ENCODE measurements at places on chromosomes 12 and 14.

DNA sequence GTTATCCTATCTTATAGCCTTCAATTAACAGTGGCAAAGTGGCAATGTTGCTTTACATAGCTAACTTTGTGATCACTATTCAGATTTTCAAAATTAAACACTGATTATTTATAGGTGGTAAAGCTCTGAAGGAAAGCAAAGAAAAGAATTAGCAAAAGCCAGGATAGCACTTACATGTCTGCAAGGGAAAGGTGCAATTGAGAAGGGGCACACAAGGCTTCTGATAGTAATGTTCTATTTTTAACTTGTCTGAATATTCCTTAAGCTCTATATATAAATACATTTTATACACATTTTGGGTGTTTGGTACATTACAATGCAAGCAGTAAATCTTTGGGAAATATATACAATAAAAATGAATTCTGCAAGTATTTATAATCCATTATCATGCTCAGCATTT lies 10.9 kb downstream of the NAP1L1 start:
- no peak for DNase-seq

DNA sequence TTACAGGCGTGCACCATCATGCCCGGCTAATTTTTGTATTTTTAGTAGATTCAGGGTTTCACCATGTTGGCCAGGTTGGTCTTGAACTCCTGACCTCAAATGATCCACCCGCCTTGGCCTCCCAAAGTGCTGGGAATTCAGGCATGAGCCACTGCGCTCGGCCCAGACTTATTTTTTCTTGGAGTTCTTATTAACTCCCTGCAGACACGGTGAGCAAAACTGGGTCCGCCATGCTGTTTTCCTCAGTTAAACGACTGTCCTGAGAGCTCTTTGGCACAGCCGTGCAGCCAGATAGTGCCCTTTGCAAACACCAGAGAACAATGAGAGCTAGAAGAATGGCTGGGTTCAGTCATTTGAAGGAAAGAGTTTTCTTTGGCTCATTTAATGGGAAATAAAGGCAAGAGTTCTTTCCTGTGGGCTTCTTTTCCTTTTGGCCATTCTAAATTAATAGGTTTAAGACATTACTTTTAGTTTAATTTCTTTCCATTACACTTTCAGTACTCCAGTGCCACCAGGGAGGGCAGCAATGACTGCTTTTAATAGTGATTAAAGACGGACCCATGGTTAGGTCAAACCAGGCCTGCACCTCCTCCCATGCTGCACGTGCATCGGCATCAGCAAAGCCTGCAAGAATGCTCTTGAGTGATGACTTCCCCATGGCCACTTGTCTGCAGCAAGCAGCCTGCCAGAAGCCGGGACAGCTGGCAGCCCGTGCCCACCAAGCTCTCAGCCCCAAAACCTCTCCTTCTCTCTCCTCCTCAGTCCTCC lies 60.7 kb downstream of the VCPKMT start:
- DNase-seq = no peak

- no peak for DNase-seq
Measured at GRCh38 chr12:61023231-61023630, 1237.0 kb upstream of the USP15 start.

DNA sequence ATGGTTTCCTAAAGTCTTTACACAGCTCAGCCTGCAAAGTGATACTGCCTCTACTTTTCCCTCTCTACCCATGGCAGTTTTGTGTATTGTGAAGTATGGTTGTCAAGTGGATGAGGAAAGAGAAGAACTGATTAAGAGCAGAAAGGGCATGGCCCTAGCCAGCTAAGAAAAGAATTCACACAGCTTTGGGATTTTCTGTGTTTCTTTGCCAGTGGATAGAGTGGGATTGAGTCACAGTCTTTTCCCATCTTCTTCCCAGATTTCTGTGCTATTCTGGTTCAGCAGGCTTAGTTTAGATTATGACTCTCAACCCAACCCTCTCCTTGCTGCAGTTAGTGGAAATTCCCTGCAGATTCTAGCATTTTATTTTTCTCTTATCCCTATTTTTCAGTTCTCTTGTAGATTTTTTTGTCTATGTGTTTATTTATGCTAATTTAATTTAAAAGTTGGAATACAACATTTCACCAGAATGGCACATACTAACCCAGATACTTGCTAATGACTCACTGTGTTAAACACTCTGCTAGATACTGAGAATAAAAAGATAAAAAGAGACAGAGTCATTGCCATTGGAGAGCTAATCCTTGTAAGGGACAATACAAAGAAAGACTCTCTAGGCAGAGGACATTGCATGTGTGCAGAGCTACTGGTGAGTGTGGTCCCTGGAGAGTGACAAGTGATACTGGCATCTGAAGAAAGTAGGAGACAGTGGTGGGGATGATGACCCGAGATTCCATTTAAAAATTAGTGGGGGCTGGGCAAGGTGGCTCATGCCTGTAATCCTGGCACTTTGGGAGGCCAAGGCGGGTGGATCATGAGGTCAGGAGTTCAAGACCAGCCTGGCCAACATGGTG lies 106.3 kb downstream of the ST8SIA1 start:
- DNase-seq = no peak

GRCh38 chr14:62187265-62187664 lies 425.0 kb downstream of the SNAPC1 start:
- no peak for DNase-seq

DNA sequence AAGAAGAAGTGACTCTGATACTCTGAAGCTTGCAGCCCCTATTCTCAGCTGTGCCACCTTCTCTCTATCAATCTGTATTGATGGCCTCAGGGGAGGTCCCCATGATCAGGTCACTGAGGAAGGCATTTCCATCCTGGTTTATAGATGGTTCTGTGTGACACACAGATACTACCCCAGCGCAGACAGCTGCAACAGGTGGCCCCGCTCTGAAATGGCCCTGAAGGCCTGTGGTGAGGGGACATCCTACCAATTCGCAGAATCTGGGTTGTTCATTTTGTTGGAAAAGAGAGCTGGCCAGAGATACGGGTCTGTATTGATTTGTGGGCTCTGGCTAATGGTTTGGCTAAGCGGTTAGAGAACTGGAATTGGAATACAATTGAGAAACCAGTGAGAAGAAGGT lies 21.7 kb downstream of the DLK1 start:
- no peak for DNase-seq

- DNase-seq = no peak
Measured at GRCh38 chr14:42214981-42215491, 608.4 kb downstream of the LRFN5 start.

DNA sequence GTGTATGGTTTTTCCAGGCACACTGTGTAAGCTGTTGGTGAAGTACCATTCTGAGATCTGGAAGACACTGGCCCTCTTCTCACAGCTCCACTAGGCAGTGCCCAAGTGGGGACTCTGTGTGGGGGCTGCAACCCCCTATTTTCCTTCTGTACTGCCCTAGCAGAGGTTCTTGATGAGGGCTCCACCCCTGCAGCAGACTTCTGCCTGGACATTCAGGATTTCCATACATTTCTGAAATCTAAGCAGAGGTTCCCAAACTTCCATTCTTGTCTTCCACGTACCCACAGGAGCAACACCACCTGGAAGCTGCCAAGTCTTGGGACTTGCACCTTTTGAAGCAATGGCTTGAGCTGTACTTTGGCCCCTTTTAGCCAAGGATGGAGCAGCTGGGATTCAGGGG lies 85.2 kb upstream of the PRMT8 start:
- no peak for DNase-seq

DNA sequence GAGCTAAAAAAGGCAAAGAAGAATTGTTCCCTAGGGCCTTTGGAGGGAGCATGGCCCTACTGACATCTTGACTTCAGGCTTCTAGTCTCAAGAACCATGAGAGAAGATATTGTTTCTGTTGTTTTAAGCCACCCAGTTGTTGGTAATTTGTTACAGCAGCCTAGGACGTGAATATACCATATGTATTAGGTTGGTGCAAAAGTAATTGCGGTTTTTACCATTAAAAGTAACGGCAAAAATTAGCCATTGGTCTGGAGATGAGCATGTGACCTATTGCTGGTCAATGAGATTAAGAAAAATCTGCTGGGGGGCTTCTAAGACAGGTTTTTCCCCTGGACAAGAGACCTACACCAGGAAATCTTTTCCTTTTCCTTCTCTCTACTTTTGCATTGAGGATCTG lies 9.8 kb upstream of the HRK start:
- no peak for DNase-seq

DNA sequence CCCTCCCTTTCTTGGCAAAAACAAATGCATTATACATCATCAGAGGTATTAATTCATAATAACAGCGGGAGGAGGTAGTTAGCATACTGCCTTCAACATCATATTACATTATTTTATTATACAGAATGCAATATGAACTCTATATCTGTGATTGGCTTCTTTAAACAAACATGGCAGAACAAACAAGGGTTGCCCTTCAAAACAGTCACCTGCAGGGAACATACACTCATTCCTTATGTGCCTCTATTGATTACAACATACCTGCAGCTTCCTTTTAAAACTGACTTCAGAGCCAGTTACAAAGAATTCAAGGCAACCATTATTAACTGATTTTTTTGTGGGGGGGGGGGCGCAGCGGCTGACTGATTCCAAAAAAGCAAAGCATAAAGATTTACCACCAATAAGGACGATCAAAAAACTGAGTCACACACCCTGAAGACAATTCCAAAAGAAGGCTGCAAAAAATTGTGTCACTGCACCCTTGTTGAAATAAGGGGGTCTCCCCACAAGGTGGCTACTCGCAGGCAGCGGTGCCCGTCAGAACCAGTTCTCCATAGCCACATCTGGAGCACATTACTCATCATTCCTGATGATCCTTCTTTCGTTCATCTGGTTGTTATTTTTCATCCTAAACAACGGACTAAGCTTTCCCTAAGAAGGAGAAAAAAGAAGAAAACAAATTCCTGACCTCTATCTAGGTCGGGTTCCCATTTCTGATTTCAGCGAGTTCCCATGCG lies 51.8 kb downstream of the SMUG1 start:
- no peak for DNase-seq

DNA sequence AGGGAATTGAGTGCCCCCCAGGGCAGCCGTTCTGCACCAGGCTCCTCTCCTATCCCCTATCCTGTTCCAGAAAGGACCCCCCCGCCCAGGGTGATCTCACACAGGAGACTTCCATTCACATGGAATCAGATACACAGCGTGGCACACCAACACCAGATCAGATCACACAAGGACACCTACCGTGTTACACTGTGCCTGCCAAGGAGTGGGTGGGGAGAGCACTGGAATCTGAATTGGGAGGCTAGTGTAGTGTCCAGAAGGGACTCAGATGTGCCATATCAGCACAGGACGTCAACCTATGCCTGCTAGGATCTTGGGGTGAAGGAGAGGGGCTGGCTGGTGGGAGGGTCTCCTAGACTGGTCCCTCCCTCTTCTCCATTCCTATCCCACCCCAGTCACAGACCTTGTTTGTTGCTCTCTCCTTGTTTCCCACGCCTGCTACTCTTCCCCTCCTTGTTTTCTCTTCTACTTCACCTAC lies 2.3 kb downstream of the PTMS start:
- DNase-seq = no peak

- no peak for DNase-seq
Measured at GRCh38 chr12:119461636-119462214, 127.2 kb downstream of the CCDC60 start.

DNA sequence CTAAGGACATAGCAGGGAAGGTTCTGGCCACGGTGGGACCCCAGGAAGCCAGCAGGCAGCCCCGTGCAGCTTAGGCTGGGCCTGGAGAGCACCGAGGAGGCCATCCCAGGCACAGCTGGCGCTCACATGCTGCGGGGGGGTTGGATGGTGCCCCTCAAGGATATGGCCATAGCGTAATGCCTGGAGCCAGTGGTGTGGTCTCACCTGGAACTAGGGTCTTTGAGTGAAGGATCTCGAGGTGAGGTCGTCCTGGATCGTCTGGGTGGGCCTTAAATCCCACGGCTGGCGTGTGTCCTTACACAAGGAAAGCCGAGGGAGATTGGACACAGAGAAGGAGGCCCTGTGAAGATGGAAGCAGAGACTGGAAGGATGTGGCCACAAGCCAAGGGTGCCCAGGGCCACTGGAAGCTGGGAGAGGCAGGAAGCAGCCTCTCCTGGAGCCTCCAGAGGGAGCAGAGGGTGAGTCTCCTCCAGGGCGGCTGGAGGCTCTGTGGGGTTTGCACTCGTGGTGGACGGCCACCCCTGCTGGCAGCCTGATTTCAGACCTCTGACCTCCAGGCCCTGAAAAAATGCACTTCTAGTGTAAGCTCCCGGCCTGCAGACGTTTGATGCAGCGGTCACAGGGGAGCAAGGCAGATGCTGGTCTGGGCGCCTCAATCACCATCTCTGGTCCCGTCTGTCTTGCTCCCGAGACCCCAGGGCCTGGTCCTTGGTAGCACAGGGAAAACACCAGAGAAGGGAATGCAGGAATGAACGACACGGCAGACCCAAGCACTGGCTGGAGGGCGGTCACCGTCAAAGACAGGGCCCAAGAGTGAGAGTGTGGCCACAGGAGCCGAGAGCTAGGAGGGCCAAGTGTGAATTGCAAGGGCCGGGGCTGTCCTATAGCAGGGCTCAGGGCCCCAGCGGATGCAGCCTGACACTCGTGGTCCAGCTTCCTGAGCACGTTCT lies 218.6 kb downstream of the KIF26A start:
- DNase-seq = no peak

DNA sequence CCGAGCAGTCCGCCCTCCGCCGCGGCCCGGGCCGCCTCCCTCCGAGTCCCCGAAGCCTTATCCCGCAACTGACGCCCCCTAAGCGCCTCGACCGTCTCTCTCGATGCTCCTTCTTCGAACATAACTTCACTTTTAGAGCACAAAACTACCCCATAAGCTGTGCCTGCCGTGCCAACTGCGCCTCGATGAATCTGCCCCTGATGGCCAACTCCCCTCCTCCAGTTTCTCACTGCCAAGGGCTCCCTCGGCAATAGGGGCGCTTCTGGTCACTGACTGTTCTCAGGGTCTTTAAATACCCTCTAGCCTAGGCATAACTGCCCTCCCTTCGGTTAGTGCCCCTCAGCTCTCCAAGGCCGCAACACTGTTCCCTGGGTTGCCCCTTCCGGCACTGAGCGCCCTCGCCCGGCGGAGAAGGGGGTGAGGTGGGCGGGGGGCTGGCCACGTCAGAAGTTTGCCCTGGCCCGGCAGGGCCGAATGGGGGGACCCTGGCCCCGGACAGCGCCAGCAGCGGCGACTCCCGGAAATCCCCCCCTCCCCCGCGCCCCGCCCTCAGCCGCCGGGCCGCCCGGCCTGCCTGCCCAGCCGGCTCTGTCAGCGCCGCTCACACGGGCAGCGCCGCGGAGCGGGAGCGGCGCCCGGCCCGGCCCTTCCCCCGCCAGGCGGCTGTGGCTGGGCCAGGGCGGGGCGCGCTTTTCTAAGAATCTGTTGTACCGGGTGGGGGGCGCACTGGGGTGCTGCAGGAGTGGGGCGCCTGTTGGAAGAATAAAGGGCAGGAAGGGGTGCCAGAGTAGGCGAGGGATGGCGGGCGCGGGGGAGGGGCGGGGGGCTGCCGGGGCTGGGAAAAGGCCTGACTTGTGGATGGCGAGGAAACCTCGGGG lies 10.6 kb downstream of the RARG start:
- no peak for DNase-seq

DNA sequence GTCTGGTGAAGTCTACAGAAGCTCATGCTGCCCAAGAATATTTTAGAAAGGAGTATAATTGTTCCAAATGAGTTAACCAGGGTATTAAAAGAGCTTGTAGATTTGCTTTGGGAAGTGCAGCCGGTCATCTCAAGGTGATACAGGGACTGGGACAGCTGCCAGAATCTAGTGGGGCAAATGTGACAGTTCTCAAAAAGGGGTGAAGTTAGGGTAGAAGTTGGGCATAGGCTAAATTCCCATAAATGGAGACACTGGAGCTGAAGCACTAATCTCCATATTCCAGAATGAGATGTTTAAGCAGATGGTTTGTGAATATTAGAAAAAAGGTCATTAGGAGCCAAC lies 94.7 kb downstream of the ANO6 start:
- no peak for DNase-seq

Measured in activated CD8-positive, alpha-beta memory T cell treated with anti-CD3 and anti-CD28 coated beads for 1 hour (primary cell).